ENCODE measurements at places on chromosomes 13 and 19.
A peak's percentile ranks its signal among the peaks of the same experiment; 100 is the strongest.

- no peak for DNase-seq
Measured at GRCh38 chr13:91358387-91358782, 10.9 kb downstream of the MIR17HG start.

DNA sequence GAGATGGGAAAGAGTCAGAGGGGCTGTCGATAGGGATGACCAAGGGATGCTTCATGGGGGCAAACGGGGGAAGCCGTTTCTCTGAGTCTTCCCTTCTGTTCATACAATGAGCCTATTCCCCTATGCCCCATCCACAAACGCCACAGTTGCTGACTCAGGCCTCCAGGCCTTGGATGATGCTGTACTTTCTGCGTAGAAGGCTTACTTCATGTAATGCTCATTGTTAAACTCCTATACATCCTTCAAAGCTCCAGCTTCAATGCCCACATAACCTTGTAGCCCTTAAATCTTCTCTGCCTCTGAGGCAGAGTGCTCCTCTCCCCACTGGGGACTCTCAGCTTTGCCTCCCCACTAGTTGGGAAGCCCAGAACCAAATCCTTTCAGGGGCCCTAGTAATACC lies 120.3 kb downstream of the PTPRS start:
- DNase-seq: no peak

DNA sequence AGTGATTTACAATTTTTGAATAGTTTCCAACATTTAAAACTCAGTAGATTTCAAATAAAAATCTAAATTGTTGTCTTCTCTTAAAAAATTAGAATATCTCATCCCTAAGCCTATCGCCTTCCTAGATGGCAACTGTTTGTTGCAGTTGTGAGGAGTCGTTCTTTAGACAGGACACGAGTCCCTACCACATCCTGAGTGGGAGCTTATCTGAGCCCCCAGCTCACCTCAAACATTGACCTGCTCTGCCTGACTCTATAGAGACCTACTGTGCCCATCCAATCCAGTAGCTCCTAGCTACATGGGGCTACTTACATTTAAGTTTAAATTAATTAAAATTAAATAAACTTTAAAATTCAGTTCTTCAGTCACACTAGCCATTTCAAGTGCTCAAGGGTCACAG lies 434.7 kb downstream of the FOXO1 start:
- no peak for DNase-seq

GRCh38 chr13:39663958-39664357 lies 8.5 kb downstream of the COG6 start:
- no peak for DNase-seq

- peak; percentile 93 for DNase-seq
Measured at GRCh38 chr19:45641274-45642105, 2.3 kb upstream of the EML2 start.

DNA sequence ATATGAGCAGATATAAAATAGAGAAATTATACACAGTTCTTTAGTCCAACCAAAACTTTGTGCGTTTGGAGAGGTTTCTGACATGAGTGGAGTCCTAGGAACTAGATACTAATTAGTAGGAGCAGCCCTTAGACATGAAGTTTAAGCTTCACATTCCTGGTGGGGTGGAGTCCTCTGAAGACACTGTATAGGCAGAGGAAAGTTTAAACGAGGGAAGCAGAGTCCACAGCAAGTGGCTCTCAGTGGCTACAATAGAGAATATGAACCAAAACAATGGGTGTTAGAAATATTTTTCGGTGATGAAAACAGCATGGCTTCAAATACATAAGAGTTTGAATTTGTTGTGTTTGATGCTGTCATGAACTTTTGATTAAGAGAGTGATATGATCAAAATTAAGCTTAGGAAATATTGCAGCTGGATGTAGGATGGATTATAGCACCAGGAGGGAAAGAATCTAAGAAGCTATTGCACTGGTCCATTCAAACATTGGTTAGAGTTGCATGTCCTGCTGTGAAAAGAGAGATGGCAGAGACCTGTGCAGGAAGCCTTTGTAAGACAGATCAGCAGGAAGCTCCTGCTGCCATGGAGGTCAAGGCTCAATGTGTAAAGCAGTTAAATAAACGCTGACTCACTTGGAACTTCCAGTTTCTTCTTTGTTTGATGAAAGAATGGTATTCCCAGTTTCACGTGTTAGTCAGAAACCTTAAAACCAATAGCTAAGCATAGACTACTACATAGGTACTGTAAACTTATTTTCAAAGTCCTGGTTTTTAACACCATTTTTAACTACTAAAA lies 175.2 kb downstream of the TDRD3 start:
- no peak for DNase-seq

GRCh38 chr13:79936368-79937136 lies 404.4 kb downstream of the SPRY2 start:
- DNase-seq: no peak

GRCh38 chr13:109384491-109385241 lies 401.7 kb downstream of the IRS2 start:
- no peak for DNase-seq

GRCh38 chr13:109160887-109161669 lies 531.7 kb downstream of the MYO16 start:
- no peak for DNase-seq

DNA sequence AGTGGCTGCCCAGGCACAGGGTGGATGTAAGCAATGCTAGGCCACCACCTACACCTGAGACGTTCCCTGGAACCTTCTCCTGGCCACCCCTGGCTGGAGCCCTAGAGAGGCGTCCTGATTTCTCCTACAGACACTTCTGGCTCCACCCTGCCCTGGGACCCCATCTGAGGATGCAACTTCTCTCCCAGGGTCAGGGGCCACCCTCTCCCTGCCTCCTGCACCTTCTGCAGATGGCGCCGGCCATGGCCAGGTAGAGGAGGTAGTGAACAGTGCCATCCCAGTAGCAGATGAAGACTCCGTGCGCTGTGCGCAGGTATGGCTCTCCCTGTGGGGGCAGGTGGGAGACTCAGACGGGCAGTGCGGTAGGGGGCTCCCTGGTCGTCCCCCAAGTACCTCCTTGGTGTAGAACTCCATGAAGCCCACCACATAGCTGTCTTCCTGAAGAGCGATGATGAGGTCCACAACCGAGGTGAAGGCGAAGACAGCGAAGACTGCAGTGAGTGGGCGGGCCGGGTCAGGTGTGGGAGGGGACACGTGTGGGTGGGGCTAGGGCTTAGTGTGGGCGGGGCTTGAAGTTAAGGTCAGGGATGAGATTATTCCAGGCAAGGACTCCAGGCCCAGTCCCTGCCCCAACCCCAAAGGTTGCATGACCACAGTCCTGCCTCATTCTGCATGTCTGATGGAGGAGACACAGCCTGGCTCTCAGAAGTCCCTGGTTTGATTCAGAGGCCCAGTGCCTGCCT lies 3.0 kb downstream of the TM6SF2 start:
- DNase-seq: no peak

- no peak for DNase-seq
Measured at GRCh38 chr19:31419871-31420445, 70.7 kb upstream of the TSHZ3 start.

GRCh38 chr19:54268936-54269335 lies 11.9 kb upstream of the LILRB5 start:
- no peak for DNase-seq

DNA sequence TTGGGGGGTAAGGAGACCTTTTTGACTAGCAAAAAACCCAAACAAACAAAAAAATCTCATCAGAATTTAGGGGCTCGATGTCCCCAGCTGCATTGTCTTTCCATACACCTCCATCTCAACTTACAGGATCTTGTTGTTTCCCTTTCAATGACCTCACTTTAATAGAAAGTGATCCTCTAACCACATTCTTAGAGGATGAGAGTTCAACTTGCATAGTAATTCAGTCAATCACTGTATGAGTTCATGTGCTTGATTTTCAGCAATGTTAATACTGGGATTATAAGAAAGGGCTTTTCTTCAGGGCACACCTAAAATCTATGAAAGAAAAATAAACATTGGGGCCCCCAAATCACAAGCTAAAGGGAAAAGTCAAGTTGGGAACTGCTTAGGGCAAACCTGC lies 1512.0 kb downstream of the SLITRK1 start:
- DNase-seq: no peak

Data from activated T-cell treated with anti-CD3 and anti-CD28 coated beads, Interleukin-2, amount 50 U/mL, for 48 hours (primary cell).